ENCODE measurements at places on chromosomes 1 and 21.

GRCh38 chr1:196381544-196381943, 226.7 kb downstream of the KCNT2 start:
- DNase-seq: no peak

DNA sequence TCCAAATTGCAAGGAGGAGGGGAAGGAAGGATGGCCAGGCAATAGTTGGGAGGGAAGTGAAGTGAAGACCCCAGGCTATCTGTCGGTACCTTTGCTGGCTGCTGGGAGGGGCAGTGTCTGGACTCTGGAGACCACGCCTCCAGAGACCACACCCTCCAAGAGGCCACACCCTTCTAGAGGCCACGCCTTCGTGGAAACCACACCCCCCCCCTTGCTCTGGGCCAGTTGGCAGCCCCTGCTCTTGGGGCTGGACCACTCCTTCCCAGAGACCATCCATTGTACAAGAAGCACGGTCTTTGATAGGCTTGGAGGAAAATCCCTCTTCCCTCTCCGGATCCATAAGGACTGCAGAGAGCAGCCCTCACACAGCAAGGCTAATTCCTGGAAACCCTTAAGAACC, 73.1 kb downstream of the RYR2 start:
- DNase-seq: no peak

- no peak for DNase-seq
Measured at GRCh38 chr1:176989023-176989422, 175.5 kb downstream of the ASTN1 start.

- DNase-seq: no peak
Measured at GRCh38 chr1:58749646-58750045, 34.2 kb downstream of the JUN start.

GRCh38 chr1:165212229-165212628, 144.3 kb downstream of the LMX1A start:
- DNase-seq: no peak

GRCh38 chr1:196178083-196178635, 430.1 kb downstream of the KCNT2 start:
- no peak for DNase-seq

- DNase-seq: no peak
Measured at GRCh38 chr1:156696755-156697154, 8.6 kb downstream of the CRABP2 start.

Measured in Kasumi-1 (cell line).